ENCODE measurements at places on chromosomes 4 and X. TPM values are rescaled to one million over a fixed set of nuclear protein-coding genes. Genes with fewer than 3 reads are reported as not detected.
A peak's percentile ranks its signal among the peaks of the same experiment; 100 is the strongest.

DNA sequence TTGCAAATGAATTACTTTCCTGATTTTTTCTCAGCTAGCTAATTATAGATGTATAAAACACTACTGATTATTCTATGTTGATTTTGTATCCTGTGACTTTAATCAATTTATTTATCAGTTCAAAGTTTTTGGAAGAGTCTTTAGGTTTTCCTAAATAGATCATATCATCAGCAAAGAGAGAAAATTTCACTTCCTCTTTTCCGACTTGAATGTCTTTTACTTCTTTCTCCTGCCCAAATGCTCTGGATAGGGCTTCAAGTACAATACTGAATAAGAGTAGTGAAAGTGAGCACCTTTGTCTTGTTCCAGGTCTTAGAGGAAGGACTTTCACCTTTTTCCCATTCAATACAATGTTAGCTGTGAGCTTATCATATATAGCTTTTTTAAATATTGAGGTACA is 417.9 kb downstream of the PDGFC start:
- DNase-seq: no peak

GRCh38 chr4:87865288-87865687 is 32.5 kb downstream of the MEPE start:
- no peak for DNase-seq

The COL4A5 gene
- 30.0 TPM for total RNA-seq

- no peak for DNase-seq
Observed at GRCh38 chr4:69649629-69650028, 3.4 kb downstream of the UGT2A1 start.

The PPP1R3F gene
- 17.8 TPM for total RNA-seq

- no peak for DNase-seq
Observed at GRCh38 chr4:184401397-184402171, 72.8 kb downstream of the IRF2 start.

DNA sequence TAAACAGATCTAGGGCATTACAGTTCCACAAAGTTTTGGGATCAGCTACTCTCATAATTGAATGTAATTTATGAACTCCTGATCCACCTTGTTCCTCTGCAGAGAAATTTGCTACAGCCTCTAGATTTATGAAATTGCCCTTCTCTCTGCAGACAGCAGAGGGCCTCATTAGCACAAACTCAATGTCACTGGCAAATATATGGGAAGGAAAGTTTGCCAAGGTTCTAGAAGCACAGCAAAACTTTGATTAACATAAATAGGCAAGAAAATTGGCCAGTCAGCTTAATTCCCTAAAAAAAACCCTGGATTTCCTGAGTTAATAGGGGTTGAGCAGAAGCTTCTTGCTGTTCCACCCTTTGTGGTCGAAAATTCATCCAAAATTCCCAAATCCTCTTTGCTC is 31.5 kb downstream of the PRPS1 start:
- peak; percentile 62 for DNase-seq

The CTAG1A gene
- not detected for total RNA-seq

DNA sequence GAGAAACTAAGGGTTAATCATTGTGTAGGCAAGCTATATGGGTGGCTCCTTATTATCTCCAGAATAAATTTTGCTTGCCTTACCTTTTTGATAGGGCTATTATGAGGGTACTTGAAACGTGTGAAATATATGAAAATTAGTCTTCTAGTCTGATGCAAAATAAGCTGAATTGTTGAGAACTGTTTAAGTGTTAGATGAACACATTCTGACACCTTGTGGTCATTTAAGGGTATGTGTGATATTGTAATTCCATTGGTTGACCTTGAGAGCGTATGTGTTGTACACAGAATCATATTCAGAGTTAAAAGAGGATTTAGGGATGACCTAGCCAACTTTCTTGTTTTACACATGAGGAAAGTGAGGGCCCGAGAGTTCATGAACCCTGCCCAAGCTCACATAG is 44.6 kb upstream of the LINC00632 start:
- peak; percentile 35 for DNase-seq

DNA sequence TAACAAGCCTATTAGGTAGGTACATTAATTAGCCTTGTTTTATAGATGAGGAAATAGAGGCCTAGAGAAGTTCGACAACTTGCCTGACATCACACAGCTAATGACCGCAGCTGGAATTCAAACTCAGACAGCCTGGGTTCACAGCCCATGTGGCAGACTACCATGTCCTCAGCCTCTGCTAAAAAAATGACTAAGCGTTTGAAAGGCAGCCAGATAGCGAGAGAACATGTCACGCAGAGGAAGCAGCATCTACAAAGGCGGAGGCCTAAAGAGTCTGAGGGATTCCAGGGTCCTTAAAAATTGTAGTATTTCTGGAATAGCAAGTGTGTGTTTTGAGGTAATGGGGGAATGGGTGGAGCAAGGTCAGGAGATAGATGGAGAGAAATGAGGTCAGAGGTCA is 33.2 kb upstream of the BMP15 start:
- peak; percentile 37 for DNase-seq

The SYP gene
- 0.47 TPM for total RNA-seq

GRCh38 chrX:51257490-51257889 is 75.1 kb upstream of the NUDT10 start:
- no peak for DNase-seq

DNA sequence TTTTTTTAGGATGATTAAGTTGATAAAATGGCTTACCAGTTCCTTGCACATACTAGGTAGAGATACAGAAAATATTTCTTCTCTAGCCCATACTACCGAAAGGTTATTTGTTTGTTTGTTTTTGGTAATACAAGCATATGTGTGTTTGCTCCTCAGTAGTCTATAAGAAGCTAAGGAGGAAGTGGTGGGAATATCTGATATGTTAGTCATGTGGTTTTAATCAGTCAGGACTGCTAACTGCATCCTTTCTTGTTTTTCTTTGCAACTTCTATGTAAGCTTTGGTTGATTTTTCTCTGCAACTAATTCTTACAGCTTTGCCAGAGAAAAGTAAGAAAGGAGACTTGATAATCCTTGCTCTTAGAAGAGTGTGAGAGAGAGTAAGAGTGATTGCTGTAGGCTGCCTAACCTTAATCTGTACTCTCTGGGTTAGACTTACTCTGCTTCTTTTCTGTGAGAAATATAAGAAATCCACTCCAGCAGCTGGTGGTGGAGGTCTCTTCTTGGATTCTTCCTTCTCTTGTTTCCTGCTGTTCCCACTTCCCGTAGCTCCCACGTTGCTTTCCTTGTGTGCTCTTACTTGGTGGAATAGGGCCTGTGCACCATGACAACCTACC is 28.3 kb downstream of the SEPTIN11 start:
- peak; percentile 70 for DNase-seq

- peak; percentile 19 for DNase-seq
Observed at GRCh38 chr4:110487873-110488272, 11.9 kb downstream of the ENPEP start.

The BMP3 gene
- total RNA-seq: 1.8 TPM

DNA sequence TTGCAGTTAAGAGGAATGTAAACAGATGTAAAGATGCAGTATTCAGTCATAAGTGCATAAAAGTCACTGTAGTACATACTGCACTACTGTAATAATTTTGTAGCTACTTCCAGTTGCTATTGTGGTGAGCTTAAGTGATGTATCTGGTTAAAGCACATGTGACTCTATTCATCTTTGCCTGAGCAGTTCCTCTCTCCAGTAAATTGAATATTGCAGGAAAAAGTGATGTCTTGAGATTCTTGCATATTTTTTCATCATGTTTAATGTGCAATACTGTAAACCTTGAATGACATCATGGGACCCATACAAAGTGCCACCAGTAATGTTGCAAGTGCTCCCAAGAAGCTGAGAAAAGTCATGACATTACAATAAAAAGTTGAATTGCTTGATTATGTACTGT is 9.6 kb downstream of the UBA6 start:
- no peak for DNase-seq

GRCh38 chr4:5866841-5867813 is 25.8 kb downstream of the CRMP1 start:
- no peak for DNase-seq

The BBS12 gene
- total RNA-seq: 0.69 TPM

DNA sequence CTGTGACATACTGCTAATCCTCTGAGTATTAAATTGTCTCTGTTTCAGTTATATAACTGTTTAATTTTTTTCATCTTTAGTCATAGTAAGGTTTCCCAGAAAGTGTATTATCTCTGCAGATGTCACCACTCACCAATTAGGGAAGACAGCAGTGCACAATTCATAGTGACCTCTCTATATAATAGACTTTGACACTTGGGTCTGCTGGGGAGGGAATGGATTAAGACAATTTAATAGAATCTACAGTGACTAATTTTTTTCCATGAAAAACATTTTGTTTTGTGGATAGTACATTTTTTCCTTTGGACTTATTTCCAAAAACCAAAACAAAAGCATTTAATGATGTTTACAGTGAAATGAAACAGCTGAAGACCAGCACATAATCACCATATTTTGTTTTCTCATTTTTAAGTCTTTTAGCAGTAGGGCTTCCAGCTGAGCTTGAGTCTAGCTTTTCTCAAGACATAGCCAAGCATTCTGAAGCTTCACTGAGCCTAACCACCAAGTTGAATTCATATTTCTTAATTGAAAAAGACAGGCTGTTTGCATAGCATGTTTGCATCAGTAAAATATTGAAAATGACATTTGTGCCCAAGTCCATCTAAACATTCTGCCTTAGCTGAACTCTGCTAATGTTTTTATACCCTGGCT is 69.5 kb downstream of the PCDH19 start:
- no peak for DNase-seq

DNA sequence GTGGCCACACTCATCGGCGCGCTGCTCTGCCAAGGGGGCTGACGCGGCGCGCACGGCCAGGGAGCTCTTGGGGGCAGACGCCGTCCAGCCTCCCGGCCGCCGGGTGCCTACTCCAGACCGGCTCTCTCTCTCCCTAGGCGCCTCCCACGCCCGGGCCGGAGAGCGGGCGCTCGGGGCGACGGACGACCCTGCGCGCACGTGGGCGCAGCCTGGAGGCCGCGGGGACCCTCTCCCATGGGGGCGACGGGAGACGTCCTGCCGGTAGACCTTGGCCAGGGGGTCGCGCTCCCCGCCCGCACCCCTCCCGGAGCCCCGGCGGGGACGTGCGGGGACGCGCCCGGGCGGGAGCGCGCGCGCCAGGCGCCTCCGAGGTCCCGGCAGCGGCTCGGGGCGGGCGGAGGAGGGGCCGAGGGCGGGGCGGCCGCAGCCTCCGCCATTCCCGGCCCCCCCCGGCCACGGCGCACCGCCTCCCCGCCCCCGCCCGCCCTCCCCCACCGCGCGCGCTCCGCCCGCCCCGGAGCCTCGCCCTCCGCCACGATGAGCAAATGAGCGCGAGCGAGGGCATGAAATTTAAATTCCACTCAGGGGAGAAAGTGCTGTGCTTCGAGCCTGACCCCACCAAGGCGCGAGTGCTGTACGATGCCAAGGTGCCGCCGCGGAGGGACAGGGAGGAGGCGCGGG is at the start of gene MSL3:
Gene MSL3, plus strand, starts transcription at position 519 of the 681 bp plus-strand sequence. Its CDS starts 27 bp downstream, at position 546.
- DNase-seq: peak; percentile 50

DNA sequence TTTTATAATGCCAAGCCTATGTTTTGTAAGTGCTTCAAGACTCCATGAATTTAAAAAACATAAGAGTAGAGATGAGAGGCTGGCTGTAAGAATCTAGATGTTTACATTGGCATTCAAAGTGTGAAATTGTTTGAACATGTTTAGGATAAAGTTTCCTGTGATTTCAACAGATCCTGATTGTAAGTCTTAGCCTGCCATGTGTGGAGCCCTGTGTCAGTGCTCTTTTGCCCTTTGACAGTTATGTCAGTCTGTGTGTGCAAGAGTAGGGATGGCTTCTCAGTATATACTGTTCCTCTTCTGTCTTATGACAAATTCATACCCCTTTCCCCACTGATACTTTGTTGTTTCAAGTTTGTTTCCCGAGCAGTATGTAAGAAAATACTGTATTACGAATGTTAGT is 68.2 kb downstream of the USP9X start:
- no peak for DNase-seq

The RNF128 gene
- not detected for total RNA-seq

The XK gene
- 7.7 TPM for total RNA-seq

DNA sequence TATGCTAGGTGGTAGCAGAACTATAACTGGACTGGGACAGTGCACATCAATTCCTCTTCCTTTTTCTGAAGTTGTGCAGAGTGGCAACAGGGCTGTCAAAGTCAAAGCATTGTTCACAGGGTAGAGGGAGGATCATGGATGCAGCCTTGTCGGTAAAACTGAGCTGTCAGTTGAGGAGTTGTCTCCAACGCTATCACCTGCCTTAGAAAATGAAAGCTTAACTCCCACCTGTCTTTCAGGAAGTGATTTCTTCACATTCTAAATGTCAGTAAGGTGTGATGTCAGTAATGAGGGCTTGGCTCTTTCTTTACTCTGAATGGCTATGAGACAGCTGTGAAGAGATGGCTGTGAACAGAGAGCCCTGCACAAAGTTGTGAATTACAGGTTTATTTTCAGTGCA is 66.4 kb upstream of the BANK1 start:
- no peak for DNase-seq

DNA sequence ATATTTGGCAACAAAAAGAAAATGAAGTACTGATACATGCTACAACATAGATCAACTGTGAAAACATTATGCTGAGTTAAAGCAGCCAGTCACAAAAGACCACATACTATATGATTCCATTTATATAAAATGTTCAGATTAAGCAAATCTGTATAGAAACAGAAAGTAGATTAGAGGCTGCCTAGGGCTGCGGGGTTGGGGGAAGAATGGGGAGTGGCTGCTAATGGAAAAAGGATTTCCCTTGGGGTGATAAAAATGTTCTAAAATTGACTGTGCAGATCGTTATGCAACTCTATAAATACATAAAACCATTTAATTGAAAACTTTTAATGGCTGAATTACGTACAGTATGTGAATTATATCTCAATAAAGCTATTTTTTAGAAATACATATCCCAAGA is 46.8 kb downstream of the NEK1 start:
- DNase-seq: no peak

The MAMLD1 gene
- total RNA-seq: 2.8 TPM

DNA sequence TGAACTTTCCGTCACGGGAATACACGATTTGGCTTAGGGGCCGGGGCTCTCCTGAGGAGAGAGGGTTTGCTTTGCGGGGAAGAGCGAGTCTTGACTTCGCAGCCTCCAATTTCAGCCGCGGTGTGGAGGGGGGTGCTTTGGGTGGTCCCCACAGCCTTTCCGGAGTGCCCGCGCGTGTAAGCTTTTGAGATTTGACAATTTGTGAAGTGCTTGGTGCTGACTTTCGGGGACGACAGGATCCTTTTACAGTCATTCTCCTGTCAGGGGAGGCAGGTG is 355 bp downstream of the SCML1 start:
- DNase-seq: no peak

DNA sequence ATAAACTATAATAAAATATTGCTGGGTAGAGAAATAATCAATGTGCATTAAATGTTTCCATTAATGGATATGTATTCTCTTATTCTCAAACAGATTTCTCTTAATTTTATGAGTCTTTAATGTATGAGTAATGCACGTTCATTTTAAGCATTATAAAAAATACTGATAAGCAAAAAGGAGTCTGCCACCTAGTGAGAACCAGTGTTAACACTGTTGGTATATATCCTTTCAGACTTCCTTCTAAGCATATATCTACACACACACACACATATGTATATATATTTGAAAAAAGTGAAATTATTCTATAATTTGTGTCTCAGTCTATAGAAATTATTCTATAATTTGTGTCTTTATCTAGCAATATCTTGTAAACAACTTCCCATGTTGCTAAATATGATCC is 49.9 kb upstream of the MTMR1 start:
- DNase-seq: peak; percentile 42

All from PC-3 (cell line).